ENCODE measurements at places on chromosomes 2 and 18.

GRCh38 chr2:58976375-58977071, 735.4 kb upstream of the FANCL start:
- DNase-seq, result no peak

- no peak for DNase-seq
Observed at GRCh38 chr2:3864943-3865865, 161.8 kb downstream of the DCDC2C start.

DNA sequence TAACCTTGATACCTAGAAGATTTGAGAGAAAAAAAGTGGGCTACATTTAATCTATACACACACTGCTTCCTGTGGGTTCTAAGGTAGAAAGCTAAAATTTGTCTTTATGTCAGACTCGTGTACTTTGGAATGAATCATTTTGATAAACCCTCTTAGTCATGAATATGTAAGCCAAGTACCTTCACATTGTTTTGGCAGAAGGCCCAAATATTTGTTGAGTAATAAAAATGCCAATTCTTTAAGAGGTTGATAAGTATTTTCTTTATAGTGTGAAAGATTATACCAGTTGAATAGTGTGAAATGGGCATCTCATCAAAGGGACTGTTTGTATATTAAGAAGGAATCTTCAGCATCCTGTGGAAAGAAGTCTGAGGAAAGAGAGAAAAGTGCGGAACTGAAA, 1464.7 kb upstream of the ZEB2 start:
- peak; percentile 39 for DNase-seq

GRCh38 chr2:99648178-99648844, 158.5 kb upstream of the REV1 start:
- DNase-seq, result peak; percentile 28

- DNase-seq, result no peak
Observed at GRCh38 chr2:202508686-202509085, 126.1 kb upstream of the FAM117B start.

- DNase-seq, result no peak
Observed at GRCh38 chr2:144975881-144976280, 456.0 kb upstream of the ZEB2 start.

DNA sequence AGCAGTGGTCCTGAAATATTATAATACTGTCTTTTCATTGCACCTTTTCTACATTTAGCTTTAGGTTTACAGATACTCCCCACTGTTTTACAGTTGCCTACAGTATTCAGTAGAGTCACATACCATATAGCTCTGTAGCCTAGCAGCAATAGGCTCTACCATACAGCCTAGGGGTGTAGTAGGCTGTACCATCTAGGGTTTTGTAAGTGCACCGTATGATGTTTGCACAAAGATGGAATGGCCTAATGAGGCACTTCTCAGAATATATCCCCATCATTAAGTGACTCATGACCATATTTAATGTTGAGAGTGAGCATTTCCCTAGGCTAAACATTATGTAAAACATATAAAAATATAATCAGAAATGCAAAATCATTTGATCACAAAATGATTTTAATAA, 511.3 kb upstream of the RAB12 start:
- DNase-seq, result no peak

DNA sequence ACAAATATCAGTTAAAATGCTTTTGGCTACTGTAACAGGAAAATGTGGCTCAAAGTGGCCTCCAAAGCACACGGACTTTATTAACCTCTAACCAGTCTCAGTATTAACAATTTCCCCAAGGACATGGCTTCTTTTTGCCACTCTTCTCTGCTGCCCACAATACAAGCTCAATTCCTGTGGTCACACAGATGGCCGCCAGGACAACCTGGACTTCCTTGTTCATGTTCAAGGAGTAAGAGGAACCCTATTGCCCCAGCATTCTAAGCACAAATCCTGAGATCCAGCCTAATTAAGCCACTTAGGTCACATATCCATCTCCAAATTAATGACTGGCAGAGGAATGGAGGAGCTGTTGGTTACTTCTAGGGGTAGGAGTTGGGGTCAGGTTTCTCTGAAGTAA, 38.2 kb downstream of the AOX1 start:
- no peak for DNase-seq

GRCh38 chr2:113877711-113878598, 11.9 kb upstream of the ACTR3 start:
- DNase-seq, result peak; percentile 78

GRCh38 chr2:9310798-9311197, 104.2 kb downstream of the ASAP2 start:
- DNase-seq, result peak; percentile 59

DNA sequence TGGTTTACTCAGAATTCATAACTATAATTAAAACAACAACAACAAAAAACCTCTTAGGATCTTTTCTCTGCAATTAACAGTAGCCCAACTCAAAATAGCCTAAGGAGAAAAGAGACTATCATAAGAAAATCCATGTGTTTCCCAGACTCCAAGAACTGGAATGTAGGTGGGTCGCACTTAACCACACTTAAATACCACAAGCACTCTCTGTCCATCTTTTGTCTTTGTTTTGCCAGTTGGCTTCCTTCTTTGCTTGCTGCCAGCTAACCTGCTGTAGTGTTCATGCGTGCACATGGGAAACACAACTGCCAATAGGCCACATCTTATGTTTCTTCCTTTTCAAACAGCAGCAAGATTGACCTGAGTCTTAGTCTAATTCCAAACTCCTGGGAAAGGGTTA, 24.1 kb upstream of the ACVR1 start:
- DNase-seq, result no peak

DNA sequence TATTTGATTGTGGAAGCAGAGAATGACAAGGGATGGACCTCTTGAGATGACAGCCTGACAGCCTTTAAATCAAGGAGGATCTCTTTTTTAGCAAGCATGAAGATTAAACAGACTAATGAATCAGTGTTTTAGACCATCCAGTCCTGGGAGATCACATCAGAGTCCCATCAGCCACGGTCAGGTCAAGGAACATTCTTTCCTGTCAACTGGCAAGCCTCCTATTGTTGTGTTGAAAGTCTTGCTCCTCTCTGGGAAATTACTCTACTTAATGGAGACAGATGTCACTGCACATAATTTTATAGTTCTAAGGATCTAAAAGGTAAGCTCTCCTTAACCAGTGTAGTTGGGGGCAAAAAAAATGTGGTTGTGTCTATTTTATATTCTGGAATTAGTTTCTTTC, 469.0 kb downstream of the TMEM182 start:
- DNase-seq, result no peak

DNA sequence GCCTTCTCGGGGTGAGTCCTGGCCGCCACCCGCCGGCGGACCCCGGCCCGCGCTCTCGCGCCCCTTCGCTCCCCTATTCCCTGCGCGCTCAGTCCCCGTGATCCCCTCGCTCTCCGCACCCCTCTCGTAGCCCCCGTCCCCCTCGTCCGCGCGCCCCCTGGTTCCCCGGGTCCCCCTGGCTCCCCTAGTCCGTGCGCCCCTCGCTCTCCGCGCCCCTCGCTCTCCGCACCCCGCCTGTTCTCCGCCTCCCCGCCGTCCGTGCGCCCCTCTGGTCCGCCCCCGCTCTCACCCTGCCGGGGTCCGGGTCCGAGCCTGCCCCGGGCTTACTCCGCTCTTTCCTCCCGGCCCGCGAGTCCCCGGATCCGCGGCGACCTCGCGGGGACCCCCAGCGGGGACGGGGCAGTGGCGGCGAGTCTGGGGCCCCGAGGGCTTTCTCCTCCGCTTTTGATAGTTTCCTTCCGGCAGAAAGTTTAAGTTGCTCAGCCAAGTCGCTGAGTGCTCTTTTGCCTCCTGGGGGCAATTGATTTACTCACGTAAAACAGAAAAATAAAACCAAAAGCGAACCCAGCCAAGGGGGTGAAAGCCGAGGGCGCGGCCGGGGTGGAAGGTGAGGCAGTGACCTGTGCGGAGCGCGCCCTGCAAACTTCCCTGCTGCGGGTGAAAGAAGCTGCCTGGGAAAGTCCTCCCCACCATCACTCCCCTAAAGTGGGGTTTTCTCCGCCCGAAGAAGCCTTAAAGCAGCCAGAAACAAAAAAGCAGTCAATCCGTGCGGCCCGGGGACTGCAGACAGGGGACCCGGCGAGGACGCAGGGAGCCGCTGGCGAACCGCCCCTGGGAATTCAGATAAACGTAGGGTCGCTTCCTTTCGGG, 568 bp downstream of the RAB31 start:
- DNase-seq, result no peak

- peak; percentile 62 for DNase-seq
Observed at GRCh38 chr2:9547262-9547991, 8.2 kb downstream of the ADAM17 start.

DNA sequence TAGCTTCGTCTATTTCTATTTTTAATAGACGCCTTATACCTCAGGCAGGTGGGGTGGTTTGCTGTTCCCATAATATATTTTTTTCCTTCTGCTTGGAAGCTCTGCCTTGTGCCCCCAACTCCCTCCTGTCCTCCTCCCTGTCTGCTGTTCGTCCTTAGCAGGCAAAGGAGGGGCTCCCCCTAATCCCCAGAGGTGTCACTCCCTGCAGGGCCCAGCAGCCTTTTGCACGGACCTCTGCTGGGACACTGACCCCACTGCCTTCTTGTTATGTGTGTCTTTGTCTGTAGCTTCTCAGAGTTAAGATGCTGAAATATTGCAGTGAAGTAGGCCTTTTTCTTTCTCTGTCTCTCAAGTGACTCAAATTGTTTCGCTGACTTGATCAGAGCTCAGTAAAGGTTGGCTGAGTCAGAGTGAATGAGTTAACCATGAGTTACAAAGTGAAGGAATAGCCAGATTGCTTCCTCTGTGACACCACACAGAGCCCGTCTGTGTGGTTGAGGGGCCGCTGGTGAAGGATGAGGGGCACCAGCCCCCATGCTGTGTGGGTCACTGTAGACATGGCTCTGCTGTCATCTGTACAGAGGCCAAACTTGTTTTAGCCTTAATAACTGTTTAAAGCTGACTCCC, 47.7 kb downstream of the PRKCE start:
- peak; percentile 89 for DNase-seq

- DNase-seq, result peak; percentile 23
Observed at GRCh38 chr2:96325041-96325883, at the start of gene ITPRIPL1. TSS of gene ITPRIPL1 (plus strand) at chr2:96325317. CDS start at chr2:96325840, 523 bp downstream.

DNA sequence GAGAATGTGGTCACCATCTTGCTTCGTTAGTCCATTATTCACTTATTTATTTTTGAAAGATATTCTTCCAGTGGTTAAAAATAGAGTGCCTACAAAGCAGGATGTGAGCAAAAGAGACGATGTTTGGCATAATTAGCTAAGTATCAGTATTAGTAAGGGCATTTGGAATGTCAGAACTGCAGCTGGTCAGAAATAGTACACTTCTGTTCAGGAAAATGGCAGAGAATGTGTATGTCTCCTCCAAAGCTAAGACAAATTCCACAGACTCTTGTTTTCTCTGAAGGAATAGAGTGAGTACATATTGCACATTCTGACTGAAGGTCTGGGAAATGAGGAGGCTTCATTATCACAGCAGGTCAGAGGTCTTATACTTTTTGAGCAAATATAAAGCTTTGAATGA, 209.0 kb downstream of the L3MBTL4 start:
- no peak for DNase-seq

GRCh38 chr2:209525331-209525730, 101.5 kb downstream of the MAP2 start:
- no peak for DNase-seq

DNA sequence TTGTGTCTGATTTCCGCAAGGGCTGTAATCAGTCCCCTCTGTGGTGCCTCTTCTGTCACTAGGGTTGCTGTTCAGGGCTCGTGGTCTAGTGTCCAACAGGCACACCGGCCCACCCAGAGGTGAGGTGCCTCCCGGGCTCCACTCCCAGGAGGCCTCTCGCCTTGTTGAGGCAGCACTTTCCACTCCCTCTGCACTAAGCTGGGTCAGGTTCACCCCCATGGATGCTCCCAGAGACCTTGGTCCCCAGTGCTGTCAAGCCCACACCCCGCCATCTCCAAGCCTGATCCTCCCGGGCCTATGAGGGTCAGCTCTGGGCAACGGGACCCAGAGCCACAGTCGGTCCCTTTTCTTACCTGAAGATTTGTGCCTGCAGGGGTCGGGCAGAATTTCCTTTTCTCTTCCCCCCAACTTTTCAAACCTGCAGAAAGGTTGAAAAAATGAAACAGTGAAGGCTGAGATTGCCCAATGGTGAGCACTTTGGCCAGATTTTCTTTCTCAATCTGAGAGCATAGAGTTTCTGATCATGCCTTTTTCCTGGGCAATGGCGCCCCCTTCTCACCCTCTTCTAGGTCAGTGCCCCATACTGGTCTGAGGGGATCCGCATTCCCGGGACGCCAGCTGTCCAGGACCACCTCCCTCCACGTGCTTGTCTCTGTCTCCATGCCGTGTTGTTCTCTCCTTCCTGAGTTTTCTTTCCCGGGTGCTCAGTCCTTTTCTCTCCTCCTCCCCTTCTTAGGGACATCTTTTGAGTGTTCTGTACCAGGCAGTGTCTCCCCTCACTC, 148.0 kb downstream of the ASB1 start:
- DNase-seq, result no peak

GRCh38 chr2:164868563-164869419, 27.2 kb upstream of the COBLL1 start:
- no peak for DNase-seq

- DNase-seq, result no peak
Observed at GRCh38 chr2:232562515-232563151, 12.1 kb downstream of the EIF4E2 start.

DNA sequence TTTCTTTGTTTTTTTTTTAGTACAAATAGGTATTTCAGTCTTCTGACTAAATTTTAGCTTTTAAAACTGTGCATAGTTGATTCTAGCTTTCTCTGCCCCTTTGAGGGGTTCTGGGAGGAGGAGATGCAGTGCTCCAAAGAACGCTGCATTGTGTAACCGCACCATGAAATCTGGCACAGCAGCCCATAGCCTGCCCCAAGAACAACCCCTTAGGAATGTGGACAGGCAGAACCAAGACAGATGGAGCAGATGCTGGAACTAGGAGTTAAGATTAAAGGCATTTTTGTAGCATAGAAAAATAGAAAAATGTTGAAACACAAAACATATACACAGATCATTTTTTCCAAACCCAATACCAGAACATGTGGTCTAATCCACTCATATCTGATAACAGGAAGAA, 187.5 kb downstream of the SCG2 start:
- peak; percentile 70 for DNase-seq

- no peak for DNase-seq
Observed at GRCh38 chr2:160343404-160343803, 143.3 kb upstream of the ITGB6 start.

- DNase-seq, result peak; percentile 60
Observed at GRCh38 chr2:28393114-28393836, 617 bp downstream of the FOSL2 start.

DNA sequence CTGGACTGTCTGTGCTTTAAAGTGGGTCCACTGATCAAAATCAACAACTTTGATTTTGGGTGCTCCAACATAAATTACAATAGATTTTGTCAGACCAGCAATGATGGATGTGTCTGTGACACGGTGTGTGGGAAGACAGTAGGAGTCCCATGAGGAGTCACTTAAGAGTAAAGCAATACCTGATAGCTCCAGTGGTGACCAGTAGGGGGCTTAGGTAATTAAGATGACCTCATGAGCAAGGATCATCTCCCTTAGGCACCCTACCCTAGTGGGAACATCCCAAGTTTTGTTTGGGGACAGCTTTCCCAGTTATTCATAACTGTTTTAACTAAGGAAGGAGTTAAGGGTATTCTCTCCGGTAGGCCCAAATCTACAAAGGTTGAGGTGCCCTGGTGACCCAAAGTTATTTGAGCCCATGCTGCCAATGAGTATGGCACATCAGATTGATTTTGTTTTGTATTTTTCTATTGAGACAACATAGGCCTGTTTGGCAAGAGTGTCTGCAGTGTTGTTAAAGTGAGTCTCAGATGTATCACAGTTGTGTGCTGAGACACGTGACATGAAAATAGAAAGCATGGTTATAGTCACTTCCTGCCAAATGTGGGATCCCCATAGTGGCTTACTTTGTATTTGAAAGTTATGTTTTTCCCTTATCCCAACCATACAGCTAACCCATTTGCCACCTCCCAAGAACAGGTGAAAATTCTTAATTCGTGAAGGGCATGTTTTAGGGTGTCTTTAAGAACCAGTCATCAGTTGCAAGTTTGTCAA, 1337.6 kb upstream of the SLC39A10 start:
- no peak for DNase-seq

All from fibroblast of mammary gland (primary cell).